ENCODE measurements at places on chromosomes 12 and 14.

DNA sequence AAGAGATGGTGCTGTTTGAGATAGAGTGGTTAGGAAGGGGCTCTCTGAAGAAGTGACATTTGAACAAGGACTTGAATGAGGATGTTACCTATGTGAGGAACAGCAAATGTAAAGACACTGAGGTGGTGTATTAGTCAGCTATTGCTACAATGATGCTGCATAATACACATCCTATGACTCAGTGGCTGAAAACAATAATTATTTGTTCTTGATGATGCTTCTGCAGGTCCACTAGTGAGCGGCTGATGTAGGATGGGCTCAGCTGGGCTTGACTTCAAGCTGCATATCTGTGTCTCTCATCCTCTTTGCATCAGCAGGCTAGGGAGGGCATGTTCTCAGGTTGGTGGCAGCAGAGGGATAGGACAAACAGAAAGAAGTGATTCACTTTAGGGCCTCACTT lies 21.4 kb upstream of the CLMN start:
- no peak for DNase-seq

DNA sequence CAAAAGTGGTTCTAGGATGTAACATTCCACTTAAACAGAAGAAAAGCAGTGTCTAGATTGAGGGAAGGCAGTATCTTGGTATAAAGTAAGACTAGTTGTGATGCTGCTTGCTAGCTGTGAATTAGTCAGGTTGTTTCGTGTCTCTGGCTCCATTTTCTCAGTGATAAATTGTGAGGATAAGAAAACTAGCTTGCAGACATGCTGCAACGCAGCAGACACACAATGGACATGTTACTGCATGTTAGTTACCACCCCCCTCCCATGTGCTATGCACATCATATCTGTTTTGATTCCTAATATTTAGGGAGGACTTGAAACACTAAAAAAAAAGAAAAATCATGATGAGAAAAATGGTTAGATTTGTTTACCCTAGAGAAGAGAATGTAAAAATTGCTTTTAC lies 2.9 kb downstream of the CCNK start:
- no peak for DNase-seq

DNA sequence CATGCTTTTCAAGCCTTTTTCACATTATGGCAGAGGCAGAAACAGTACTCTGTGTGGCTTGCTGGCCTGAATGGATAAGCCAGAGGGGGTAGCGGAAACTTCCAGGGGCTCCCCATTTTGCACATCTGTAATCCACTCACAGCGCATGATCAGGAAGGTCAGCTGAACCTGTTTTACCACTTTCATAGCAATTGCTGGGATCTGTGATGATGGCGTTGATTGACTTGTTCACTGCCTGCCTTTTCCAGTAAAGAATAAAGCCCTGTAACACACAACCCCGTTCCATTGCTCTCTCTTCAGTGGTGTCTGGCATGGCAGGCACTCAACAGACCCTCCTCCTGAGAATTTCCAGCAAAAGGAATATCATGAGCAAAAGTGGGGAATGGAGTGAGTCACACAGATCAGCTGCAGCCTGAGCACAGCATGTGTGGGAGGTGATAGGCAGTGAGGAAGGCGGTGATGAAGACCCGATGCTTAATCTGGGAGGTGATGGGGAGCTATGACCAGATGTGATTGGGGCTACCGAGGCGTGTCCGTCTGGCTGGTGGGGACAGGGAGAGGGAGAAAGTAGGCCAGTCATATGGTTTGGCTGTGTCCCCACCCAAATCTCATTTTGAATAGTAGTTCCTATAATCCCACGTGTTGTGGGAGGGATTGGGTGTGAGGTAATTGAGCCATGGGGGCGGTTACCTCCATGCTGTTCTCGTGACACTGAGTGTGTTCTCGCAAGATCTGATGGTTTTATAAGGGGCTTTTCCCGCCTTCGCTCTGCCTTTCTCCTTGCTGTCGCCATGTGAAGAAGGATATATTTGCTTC lies 44.7 kb upstream of the CHST11 start:
- no peak for DNase-seq

GRCh38 chr12:29157486-29157946 lies 8.4 kb downstream of the FAR2 start:
- DNase-seq, result no peak
